IPS-NIHi11 (cell line): ENCODE measurements at places on chromosomes 4 and X.

- no peak for DNase-seq
These were observed 239.7 kb upstream of the NOCT start for GRCh38 chr4:138775890-138776289.

GRCh38 chr4:26157541-26157940 lies 163.3 kb upstream of the RBPJ start:
- no peak for DNase-seq

DNA sequence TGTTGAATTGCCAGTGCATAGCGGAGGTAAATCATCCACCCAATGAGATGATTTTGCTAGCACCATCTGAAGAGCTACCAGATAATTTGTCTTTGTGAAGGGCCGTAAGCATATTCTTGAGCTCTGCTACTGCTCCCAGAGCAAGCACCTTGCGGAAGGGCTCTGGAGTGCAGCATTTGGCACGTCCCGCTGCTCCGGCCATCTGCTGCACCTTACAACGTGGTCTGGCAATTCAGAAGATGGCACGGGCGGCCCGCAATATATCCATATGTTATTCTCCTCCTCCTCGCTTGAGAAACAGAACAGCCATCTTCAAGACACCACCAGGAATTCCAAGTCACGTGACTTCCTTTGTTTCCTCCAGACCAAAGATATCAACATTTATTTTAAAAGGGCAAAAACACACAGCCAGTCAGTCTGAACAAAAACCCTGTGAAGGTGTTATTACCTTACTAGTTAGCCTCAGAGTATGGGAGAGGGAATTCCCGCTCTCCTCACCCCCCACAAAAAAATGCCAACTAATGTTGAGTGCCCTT lies 1095.7 kb upstream of the TENM3 start:
- no peak for DNase-seq

DNA sequence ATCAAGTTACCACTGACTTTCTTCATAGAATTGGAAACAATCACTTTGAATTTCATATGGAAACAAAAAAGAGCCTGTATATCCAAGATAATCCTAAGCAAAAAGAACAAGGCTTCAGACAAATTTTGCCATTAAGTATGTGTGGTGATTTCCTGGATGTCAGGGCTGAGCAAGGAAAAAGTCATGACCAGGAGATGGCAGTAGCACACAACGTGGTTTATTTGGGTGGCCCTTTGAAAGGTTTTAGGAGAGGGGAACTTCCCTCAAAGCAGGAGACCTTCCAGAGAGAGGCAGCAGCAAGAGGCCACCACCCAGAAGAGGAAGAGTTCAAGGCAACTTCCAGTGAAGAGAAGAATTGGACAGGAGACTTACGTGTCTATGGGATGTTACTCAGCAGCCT lies 18.1 kb upstream of the ZXDB start:
- no peak for DNase-seq

- DNase-seq, result no peak
These were observed 4.8 kb upstream of the SYNPO2 start for GRCh38 chr4:118883861-118884260.

- no peak for DNase-seq
These were observed 556.3 kb downstream of the GALNTL6 start for GRCh38 chr4:172369471-172369959.

- DNase-seq, result no peak
These were observed 64.7 kb downstream of the ANTXR2 start for GRCh38 chr4:80008351-80008750.

GRCh38 chrX:13288671-13289070 lies 31.2 kb downstream of the ATXN3L start:
- no peak for DNase-seq

GRCh38 chr4:38099908-38100407 lies 139.8 kb downstream of the PTTG2 start:
- no peak for DNase-seq

DNA sequence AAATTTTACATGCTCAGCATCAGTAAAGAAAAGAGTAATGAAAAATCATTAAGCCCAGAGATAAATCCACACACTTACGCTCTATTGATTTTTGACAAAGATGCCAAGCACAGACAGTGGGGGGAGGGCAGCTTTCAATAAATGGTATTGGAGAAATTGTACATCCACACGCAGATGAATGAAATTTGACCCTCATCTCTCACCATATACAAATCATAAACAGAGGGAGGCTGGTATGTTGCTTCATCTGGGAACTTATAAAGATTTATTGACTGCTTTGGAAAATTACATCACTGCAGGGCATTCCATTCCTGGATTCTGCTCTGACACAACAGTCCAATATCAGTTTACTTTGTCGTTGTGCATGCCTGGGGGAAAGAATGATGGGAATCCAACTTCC lies 58.4 kb upstream of the XAGE1A start:
- no peak for DNase-seq

DNA sequence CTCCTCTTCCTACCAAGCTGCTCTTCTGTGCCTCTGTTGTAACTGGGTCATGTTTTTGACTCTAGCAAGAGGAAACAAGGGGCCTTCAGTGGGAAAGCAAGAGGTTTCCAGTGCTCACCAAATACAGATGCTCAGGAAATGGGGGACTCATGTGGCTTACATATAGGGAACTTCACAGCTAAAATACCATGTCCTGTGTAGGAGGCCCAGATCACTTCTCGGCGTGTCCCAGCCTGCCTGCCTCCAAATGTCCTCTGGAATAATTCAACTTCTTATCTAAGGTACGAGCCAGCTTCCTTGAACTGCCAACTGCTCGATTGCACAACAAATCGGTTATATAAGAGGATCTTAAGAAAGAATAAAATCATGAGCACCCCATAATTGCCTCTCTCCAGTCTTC lies 161.3 kb downstream of the KIT start:
- no peak for DNase-seq

DNA sequence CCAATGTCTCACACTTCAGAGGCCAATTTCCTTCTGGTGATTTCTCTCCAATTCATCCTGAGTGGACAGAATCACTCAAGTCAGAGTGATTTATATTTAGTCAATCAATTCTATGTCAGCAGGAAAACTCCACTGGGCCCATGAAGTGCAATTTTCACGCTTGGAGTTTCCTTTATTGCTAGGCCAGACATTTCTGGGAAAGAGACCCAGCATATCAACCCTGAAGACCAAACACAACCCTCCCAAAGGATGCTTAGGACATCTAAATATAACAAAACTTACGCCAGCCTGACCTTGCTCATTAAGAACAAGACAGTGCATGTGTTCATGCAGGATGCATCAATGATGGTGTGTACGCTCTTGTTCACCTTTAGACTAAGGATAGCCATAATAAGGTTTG lies 156.4 kb downstream of the RASL11B start:
- no peak for DNase-seq

- DNase-seq, result no peak
These were observed 92.9 kb upstream of the USP38 start for GRCh38 chr4:143091862-143092261.

DNA sequence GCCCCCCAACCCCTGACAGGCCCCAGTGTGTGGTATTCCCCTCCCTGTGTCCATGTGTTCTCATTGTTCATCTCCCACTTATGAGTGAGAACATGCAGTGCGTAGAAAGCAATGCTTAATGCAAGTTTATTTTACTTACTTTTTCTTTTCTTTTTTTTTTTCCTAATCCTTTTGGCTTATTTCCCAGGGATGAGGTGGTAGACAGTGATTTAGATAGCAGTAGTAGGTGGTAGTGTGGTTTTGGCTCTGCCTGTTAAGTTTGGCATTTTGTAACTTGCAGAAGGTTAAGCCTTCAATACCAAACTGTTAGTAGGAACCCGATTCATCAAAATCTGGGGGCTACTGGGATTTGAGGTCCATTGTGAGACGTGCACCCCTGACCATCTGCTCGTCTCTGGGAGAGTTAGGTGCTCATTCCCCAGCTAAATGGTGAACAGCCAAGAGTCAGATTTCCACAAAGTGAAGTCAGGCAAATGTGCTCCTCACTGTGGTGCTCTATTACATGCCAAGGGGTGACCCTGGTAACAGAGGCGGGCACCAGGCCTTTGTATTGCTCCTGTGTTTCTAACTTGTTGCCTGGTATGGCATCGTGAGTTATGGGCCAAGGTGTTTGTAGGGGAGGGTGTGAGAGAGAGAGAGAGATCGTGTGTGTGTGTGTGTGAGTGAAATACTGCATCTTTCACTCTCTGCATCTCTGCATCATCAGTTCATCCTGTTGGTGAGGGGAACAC lies 70.3 kb downstream of the PHOX2B start:
- DNase-seq, result no peak

- no peak for DNase-seq
These were observed 763.0 kb upstream of the PCDH10 start for GRCh38 chr4:132386130-132386529.

DNA sequence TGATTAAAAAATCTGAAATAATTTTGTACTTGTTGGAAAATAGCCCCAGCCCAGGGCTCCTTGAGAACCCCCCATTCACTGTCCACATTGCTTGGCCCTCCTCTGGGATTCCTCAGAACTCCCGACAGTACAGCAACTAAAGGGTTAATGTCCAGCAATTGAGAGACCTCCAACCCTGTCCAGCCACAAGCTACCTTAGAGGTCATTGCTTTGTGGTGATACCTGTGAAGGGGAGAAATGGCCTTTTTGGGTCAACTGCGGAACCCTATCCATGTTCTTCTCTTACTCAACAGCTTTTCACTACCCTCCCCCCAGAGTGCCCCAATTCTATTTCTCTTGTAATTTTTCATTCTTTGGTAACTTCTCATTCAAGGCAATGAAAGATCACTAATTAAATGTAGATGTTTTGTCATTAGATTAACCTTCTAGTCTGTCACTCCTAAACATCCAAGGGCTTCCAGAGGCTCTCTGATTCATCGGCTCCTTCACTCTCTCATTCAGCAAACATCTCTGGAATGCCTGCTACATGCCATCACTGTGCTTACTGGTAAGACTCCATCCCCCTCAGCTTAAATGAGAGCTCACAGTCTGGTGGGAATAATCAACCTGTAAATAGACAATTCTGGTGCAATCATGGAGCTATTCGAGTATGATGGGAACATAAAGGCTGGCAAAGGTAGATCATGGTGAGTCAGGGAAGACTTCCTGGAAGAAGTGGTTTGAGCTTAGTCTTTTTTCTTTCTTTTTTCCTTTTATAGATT lies 241.4 kb upstream of the PGRMC2 start:
- DNase-seq, result peak; percentile 73

- DNase-seq, result no peak
These were observed 55.6 kb downstream of the PRPS1 start for GRCh38 chrX:107683931-107684330.

DNA sequence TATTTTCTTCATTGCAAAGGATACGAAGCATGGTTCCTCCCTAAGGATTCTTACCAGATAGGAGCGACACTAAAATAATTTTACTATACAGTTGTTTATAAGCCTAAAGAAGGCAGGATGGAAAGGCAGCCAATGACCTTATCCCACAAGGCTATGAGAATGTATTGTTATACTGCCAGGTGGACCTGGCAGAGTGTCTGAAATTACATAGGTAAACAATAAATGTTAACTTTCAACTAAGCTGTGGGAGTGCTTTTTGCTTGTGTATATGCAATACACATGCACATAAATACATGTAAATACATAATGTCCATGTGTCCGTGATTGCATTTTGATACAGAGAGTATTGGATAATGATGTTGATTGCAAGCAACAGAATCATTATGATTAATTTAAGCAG lies 850.6 kb downstream of the CENPC start:
- DNase-seq, result no peak

GRCh38 chrX:7904562-7904961 lies 22.7 kb downstream of the PNPLA4 start:
- no peak for DNase-seq

- DNase-seq, result no peak
These were observed 995 bp upstream of the NFXL1 start for GRCh38 chr4:47915378-47915777.

DNA sequence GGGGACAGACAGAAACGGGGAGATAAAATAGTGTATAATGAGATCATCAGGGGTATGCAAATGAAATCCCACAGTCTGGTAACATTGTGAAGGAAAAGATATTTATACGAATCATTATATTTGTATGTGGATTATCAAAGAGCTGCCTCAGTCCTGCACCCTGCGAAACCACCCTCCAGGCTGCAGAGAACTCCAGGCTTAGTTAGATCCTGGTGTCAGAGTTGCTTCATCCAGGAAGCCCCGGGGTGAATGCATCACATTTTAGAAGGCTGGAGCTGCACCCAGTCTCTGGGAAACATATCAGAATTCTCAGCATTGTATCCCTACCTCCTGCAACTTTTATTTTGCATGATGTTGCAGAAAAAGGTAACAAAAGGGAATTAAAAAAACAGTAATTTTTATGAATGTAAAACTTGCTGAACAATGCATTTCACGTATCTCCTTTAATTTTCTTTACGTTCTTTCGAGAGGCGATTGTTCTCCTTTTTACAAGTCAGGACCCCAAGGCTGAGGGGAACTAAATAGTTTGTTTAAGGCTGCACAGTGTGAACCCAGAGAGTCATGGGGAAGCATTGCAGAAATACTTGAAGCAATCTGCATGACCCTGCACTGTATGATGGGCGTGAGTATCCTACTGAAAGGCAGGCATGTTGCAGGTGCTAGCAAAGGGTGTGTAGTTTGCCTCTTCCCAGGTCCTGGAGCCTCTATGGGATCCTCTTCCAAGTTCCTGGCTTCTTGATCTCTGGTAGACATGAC lies 299.5 kb upstream of the CLNK start:
- DNase-seq, result no peak

- DNase-seq, result no peak
These were observed 184.0 kb downstream of the BMPR1B start for GRCh38 chr4:94941706-94942105.

- no peak for DNase-seq
These were observed 6.5 kb upstream of the SLITRK4 start for GRCh38 chrX:143642426-143642825.

GRCh38 chr4:158176108-158176507 lies 3.3 kb upstream of the GASK1B start:
- DNase-seq, result no peak

DNA sequence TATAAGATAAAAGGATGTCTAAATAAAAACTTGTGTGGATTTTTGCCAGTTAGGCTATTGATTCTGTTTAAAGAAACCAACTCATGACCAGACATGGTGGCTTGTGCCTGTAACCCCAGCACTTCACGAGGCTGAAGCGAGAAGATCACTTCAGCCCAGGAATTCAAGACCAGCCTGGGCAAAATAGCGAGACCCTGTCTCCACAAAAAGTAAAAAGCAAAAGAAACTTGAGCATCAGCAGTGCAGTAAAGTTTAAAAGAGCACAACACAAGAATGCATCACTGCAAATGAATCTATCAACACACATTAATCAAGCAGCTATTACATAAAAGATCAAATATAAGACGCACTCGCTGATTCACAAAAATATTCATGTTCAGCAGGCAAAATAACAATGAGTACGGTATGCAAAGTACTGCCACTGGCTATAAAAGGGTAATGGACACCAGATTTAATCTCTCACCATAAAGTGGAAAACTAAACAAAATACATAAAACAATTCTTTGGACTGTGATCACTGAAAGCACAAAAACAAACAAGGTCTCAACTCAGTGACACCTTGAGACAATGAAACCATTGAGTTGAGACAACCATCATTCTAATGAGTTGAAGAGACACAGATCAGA lies 41.3 kb downstream of the LRBA start:
- DNase-seq, result no peak

DNA sequence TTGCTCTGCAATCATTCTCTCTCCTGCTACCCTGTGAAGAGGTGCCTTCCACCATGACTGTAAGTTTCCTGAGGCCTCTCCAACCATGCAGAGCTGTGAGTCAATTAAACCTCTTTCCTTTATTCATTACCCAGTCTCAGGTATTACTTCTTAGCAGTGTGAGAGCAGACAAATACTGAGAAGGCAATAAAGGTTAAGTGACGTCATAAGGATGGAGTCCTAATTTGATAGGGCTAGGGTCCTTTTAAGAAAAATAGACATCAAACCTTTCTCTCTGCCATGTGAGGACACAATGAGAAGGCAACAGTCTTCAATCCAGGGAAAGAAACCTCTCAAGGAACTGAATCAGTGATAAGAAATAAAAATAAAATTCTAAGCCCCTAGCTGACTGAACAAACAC lies 1262.7 kb downstream of the FAM133A start:
- DNase-seq, result no peak
